ENCODE measurements at places on chromosomes 5 and 9.

DNA sequence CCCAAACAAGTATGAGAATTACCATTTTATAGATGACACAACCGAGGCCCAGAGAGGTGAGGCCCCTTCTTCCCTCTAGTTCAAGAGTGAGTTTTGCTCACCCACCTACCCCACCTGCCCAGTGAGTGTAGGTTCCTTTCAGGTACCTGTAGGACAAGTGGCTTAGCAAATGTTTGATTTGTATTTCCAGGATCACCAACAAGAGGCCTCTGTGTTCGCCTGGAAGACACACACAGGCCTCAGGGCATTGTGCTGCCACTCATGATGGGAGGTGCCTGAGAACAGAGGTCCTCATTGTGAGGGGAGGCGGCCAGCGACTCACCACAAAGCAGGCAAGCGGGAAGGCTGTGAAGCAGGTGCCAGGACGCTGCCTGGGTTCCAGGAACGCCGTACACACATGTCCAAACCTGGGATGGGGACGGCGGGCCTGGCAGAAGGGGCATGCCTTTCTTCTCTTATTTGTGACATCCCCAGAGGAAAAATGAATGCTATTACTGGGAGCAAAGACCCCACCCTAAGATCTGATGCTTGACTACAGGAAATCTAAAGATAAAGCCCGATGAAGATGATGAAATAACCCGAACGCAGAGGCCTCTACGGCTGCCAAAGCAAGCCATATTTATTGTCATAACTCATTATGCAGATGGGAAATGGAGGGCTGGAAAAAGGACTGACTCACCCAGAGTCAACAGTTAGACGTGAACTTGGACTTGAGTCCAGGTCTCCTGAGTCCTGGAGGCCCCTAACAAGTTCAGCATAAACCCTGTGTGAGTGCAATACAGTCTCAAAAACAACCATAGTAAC is 60.2 kb upstream of the SLC25A51 start:
- no peaks in the 10 kb centered on the region for H3K27me3 ChIP-seq
- DNase-seq: no peak
- H3K4me3 ChIP-seq: peak overlapping the region; percentile 38
- H3K27ac ChIP-seq: peak overlapping the region; percentile 60
- peaks cover 40% of the 10 kb centered on the region for H3K4me1 ChIP-seq
- H3K36me3 ChIP-seq: no peaks in the 10 kb centered on the region

- H3K36me3 ChIP-seq: no peaks in the 10 kb centered on the region
- DNase-seq: no peak
- H3K27ac ChIP-seq: no peak overlapping the region
- H3K27me3 ChIP-seq: peaks cover 7% of the 10 kb centered on the region
- no peaks in the 10 kb centered on the region for H3K4me1 ChIP-seq
Measured at GRCh38 chr9:3200331-3200774, 325.4 kb downstream of the RFX3 start.

GRCh38 chr9:85331626-85332025 is 410.1 kb downstream of the AGTPBP1 start:
- no peak overlapping the region for H3K4me3 ChIP-seq
- H3K27me3 ChIP-seq: peaks cover 39% of the 10 kb centered on the region
- no peak overlapping the region for H3K27ac ChIP-seq
- no peak for DNase-seq
- H3K4me1 ChIP-seq: no peaks in the 10 kb centered on the region

DNA sequence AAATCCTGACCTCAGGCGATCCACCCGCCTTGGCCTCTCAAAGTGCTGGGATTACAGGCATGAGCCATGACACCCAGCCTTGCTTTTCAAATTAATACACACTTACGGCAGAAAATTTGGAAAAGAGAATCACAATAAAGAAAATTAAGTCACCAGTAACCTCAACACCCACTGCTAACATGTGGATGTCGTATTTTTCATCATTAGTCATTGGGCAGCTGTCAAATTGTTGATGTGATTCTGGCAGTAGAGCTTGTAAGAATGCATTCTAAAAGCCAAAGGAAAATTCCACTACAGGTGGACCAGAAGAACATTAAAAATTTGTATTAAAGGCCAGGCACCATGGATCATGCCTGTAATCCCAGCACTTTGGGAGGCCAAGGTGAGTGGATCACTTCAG is 237.3 kb upstream of the TUT7 start:
- no peak overlapping the region for H3K4me3 ChIP-seq
- no peaks in the 10 kb centered on the region for H3K36me3 ChIP-seq
- H3K27me3 ChIP-seq: peaks cover 33% of the 10 kb centered on the region
- DNase-seq: no peak
- H3K27ac ChIP-seq: no peak overlapping the region

DNA sequence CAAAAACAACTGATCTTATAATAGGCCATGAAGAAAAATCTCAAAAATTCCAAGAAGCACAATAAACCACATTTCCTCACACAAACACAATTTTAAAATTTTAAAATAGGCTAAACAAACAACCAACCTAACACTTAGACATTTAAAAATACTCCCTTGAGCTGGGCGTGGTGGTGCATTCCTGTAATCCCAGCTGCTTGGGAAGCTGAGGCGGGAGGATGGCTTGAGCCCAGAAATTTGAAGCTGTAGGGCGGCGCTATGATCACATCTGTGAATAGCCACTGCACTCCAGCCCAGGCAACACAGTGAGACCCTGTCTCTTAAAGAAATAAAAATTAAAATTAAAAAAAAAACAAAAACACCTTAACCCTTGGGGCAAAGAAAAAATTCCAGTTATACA is 36.9 kb upstream of the TESK1 start:
- no peaks in the 10 kb centered on the region for H3K36me3 ChIP-seq
- peaks cover 33% of the 10 kb centered on the region for H3K4me1 ChIP-seq
- no peak overlapping the region for H3K4me3 ChIP-seq

DNA sequence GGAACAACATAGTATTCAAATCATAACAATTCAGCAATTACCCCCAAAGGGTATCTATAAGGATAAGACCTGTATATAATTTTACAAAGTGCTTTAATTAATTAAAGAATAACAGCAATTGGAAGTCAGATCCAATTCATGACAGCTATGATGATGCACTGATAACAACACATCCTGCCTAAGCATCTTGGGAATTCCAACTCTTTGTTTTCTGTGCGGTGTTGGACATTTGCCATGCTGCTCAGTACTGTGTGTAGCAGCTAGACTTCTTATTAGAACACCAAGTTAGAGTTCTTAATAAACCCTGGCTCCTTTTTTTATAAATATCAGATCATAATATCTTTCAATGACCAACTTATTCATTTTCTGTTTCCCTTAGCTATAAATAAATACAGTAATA is 209.0 kb downstream of the SEC61B start:
- peaks cover 25% of the 10 kb centered on the region for H3K4me1 ChIP-seq

GRCh38 chr5:65823845-65824445 is 101.9 kb downstream of the NLN start:
- no peak overlapping the region for H3K4me3 ChIP-seq
- DNase-seq: no peak
- no peaks in the 10 kb centered on the region for H3K36me3 ChIP-seq
- H3K4me1 ChIP-seq: peaks cover 11% of the 10 kb centered on the region

- H3K27me3 ChIP-seq: peaks cover 21% of the 10 kb centered on the region
- H3K4me1 ChIP-seq: no peaks in the 10 kb centered on the region
- DNase-seq: no peak
- H3K4me3 ChIP-seq: no peak overlapping the region
Measured at GRCh38 chr5:179051784-179052183, 8.4 kb upstream of the ZNF354C start.

GRCh38 chr9:37976714-37977477 is 73.0 kb upstream of the SLC25A51 start:
- no peak for DNase-seq
- H3K36me3 ChIP-seq: no peaks in the 10 kb centered on the region
- H3K4me3 ChIP-seq: no peak overlapping the region
- peaks cover 2% of the 10 kb centered on the region for H3K4me1 ChIP-seq
- H3K27ac ChIP-seq: no peak overlapping the region

DNA sequence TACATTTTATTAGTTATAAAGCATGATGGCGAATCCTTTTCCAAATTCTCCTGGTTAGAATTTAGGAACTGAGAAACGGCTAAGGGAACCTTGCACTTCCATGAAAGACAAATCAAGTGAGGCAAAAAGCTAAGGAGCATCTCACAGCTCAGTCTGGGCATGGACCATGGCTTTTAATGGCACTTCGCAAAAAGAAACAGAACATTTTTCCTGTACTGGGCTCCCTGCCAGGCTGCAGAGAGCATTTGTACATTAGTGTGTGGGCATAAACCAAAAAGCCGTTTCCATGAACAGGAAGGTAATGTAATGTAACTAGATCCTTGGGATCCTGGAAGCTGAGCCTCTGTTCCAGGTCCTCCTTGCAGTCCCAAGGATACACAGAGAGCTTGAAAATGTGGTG is 354.2 kb downstream of the MRPS30 start:
- H3K4me1 ChIP-seq: no peaks in the 10 kb centered on the region
- H3K4me3 ChIP-seq: no peak overlapping the region
- H3K27me3 ChIP-seq: no peaks in the 10 kb centered on the region
- H3K36me3 ChIP-seq: peaks cover 9% of the 10 kb centered on the region

DNA sequence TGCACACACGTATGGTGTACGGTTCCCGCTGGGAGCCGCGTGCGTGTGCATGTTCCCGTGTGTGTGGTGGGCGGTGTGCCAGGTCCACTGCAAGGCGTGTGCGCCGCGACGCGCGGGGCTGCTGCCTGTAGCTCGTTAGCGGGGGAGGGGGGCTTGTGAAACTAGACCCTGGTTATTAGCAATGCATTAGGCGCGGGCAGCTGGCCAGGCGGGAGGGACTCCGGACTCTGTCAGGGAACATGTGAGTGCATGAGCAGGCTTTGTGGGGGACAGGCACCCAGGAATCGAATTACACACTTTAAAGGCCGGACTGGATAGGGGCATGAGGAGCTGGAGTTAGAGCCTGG is 32.2 kb upstream of the ENHO start:
- H3K4me3 ChIP-seq: no peak overlapping the region
- H3K27ac ChIP-seq: no peak overlapping the region
- peaks cover 3% of the 10 kb centered on the region for H3K27me3 ChIP-seq
- no peaks in the 10 kb centered on the region for H3K4me1 ChIP-seq
- peak; percentile 56 for DNase-seq

DNA sequence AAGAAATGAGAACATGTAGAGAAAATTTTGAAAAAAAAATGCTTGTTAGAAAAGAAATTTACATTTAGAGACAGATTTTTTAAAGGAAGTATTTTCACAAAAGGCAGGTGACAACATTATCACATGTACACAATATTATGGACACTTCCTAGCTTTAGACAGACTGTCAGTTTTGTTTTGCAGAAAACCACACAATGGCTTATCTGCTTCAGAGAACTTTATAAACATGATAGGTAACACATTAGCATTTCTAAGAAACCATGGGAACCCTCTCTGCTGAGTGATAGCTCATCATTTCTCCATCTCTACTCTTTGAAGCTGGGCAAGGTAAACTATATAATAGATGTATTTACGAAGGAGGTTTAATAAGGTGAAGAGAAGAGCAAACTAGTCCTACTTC is 25.6 kb downstream of the POU5F2 start:
- no peaks in the 10 kb centered on the region for H3K36me3 ChIP-seq
- DNase-seq: no peak
- peak overlapping the region; percentile 67 for H3K4me3 ChIP-seq
- no peaks in the 10 kb centered on the region for H3K27me3 ChIP-seq
- peak overlapping the region; percentile 34 for H3K27ac ChIP-seq

- no peaks in the 10 kb centered on the region for H3K36me3 ChIP-seq
- H3K4me3 ChIP-seq: no peak overlapping the region
- no peaks in the 10 kb centered on the region for H3K4me1 ChIP-seq
- peaks cover 13% of the 10 kb centered on the region for H3K27me3 ChIP-seq
- DNase-seq: no peak
- no peak overlapping the region for H3K27ac ChIP-seq
Measured at GRCh38 chr9:115594557-115594956, 476.6 kb upstream of the TNC start.

DNA sequence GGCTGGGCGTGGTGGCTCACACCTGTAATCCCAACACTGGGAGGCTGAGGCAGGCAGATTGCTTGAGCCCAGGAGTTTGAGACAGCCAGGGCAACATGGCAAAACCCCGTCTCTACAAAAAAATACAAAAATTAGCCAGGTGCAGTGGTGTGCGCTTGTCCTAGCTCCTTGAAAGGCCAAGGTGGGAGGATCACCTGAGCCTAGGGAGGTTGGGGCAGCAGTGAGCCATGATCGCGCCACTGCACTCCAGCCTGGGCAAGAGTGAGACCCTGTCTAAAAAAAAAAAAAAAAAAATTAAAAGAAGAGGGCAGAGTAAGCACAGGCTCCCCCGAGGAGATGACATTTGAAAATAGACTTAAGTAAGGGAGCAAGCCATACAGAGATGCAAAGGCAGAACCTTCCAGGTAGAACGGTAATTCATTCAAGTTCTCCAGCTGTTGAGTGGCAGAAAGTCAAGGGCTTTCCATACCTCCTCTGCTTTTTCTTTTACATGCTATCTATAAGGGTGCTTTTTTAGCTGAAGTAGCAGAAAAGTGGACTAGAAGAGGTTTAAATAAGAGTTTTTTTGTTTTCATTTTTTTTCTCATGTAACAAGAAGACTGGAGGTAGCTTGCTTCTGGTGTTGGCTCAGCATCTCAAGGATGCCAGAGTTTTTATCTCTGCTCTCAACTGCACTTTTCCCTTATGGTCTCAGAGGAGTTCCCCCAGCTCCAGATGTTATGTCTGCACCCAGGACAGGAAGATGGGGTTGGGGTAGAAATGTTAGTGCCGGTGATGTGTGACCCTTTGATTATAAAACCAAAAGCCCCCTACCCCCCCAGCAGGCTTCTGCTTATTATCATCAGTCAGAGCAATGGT is 40.8 kb downstream of the ERGIC1 start:
- no peak overlapping the region for H3K27ac ChIP-seq
- H3K4me3 ChIP-seq: no peak overlapping the region
- no peaks in the 10 kb centered on the region for H3K36me3 ChIP-seq
- no peaks in the 10 kb centered on the region for H3K4me1 ChIP-seq
- H3K27me3 ChIP-seq: no peaks in the 10 kb centered on the region
- DNase-seq: no peak

DNA sequence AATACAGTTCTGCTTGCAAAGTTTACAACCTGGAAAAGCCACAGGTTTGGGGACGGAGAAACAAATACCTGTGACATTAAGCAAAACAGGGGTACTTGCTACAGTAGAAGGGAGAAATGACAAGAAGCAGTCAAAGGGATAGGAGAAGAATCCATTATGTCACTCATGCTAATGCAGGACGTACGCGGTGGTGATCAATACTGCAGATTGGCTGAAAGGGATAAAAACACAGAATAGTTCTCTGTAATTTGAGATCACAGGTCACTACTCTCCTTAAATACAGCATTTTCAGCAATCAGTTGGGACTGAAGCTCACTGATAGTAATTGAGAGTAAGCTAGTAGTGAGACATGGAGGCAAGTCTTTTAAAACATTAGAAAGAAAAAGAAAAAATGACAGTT is 130.3 kb upstream of the MTAP start:
- peaks cover 28% of the 10 kb centered on the region for H3K27me3 ChIP-seq
- no peak for DNase-seq
- no peak overlapping the region for H3K27ac ChIP-seq

DNA sequence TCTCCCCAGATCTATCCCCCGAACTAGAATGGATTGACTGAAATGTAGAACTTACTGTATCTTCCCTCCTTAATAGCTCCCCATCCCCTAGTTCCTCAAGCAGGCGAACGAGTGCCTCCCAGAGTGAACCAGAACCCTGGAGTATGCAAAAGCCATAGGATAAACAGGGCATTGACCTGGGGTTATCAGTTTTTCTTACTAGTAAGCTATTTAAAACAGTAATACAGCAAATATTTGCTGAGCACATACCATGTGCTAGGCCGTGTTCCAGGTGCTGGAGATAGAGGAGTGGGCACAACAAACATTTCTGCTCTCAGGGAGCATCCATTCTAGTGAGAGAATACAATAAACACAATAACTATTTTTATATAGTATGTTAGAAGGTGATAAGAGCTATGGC is 1.8 kb downstream of the SKP2 start:
- no peak for DNase-seq
- peak overlapping the region; percentile 22 for H3K27ac ChIP-seq
- H3K4me1 ChIP-seq: peaks cover 42% of the 10 kb centered on the region
- peak overlapping the region; percentile 81 for H3K4me3 ChIP-seq
- H3K27me3 ChIP-seq: no peaks in the 10 kb centered on the region

All from natural killer cell treated with Interleukin-12 subunit alpha and Interleukin-12 subunit beta and Interleukin-15 and Interleukin-18, amount 100 ng/mL, for 72 hours (primary cell).